Cerebellar nuclear complex (tissue), 1 donor: ENCODE measurements at places on chromosomes 13 and 19.

DNA sequence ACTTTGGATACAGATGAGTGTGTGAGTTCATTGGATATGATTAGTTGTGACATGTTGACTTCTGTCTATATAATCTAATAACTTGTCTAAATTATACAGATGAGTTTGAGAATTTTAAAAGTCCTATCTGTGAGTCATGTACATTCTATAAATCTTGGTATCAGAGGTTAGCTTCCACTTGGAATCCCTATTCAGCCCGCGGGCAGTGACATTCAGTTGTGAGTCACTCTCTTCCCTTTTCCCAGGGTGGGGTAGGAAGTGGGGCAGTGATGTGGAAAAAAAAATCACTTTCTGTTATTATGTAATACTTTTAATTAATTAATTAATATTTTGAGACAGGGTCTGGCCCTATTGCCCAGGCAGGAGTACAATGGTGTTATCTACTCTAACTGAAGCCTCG, 33.0 kb upstream of the ZNF808 start:
- no peak for DNase-seq

- no peak for DNase-seq
Measured at GRCh38 chr19:1288833-1289685, 3.4 kb downstream of the EFNA2 start.

- no peak for DNase-seq
Measured at GRCh38 chr13:48687249-48687648, 33.5 kb downstream of the CYSLTR2 start.

DNA sequence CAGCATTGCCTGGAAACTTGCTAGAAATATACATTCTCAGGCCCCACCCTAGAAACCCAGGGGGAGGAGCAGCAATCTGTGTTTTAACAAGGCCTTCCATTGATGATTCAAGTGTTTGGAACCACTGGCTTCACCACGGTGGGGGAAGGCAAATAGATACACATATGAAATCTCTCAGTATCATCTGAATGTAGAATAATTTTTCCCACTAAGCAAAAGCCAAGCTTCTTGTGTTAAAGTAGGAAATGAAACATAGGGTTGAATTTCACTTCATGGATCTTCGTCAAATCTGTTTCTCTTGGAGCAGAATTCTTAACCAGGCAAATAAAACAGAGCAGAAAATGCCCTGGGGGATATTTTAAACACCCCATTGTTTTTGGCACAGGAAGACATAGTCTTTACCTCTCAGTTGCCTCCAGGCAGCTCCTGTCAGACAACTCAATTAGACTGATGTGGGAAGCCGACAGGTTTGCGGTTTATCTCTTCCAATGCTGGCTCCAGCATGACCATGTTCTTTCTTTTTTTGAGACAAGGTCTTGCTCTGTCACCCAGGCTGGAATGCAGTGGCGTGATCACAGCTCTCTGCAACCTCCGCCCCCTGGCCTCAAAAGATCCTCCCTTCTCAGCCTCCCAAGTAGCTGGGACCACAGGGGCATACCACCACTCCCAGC, 213.0 kb downstream of the FOXO1 start:
- no peak for DNase-seq

DNA sequence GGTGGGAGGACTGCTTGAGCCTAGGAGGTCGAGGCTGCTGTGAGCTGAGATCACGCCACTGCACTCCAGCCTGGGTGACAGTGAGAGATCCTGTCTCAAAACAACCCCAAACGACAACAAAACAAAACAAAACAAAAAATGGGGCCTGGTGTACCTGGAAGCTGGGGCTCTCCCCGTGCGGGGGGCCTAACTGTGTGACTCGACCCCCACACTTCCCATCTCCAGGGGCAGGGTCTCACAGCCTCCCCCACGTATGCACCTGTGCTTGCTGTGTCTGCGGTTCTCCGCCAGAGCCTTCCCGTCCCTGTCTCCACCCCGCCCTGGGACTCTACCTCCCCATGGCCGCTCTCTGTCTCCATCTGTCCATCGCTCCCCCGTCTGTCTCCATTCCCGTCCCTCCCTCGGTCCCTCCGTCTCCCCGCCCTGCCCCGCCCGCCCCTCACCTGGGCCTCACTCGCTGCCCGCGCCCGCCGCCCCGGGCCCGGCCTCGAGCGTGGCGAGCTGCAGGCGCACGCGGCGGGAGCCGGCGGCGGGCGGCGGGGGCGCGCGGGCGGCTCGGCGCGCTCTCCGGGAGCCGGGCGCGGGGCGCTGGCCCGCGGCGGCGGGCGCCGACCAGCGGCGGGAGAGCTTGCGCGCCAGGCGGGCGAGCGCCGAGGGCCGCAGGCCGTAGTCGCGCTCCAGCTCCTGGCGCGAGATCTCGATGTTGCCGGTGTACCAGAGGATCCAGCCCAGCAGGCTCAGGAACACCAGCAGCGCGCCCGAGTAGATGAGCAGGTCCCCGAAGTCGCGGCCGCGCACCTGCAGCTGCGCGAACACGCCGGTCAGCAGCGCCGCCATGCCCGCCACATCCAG, 587 bp downstream of the TMEM238 start:
- no peak for DNase-seq

DNA sequence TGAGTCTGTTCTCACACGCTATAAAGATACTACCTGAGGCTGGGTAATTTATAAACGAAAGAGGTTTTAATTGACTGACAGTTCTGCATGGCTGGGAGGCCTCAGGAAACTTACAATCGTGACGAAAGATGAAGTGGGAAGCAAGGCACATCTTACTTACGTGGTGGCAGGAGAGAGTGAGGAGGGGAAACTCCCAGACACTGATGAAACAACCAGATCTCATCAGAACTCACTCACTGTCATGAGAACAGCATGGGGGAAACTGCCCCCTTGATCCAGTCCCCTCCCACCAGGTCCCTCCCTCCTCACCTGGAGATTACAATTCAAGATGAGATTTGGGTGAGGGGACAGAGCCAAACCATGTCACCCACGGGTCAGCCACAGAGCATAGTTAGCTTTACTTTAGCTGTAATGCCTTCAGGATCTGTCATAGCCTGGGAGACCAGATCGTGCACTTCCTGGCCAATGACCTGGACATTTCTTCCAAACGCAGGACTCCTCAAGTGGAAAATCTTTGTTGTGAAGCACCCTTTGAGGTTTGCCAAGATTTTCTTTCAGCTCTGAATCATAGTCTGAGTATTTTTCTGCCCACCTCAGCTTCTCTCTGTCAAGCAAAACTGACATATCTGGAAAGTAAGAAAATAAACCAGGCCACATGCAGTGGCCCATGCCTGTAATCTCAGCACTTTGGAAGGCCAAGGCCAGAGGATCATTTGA, 25.2 kb upstream of the HIF3A start:
- no peak for DNase-seq

DNA sequence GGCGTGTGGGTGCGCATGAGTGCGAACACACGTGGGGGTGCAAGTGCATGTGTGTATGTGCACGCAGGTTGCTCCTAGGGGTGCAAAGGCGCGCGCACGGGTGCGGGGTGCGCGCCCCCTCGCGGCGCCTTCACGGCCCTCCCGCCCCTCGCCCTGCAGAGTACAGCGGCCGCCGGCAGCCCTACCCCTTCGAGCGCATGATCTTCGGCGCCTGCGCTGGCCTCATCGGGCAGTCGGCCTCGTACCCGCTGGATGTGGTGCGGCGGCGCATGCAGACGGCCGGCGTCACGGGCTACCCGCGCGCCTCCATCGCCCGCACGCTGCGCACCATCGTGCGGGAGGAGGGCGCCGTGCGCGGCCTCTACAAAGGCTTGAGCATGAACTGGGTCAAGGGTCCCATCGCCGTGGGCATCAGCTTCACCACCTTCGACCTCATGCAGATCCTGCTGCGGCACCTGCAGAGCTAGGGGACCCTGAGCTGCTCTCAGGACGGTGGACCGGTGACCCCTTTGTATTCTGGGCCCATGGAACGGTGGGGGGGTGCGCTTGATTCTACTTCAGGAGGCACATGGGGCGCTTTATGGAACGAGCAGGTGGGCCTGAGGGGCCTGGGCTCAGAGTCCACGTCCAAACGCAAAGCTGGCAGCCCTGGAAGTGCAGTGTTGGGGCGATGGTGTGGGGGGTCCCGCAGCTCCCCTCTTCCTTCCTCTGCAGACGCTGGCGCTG, 27.7 kb downstream of the TMEM161A start:
- DNase-seq: no peak

DNA sequence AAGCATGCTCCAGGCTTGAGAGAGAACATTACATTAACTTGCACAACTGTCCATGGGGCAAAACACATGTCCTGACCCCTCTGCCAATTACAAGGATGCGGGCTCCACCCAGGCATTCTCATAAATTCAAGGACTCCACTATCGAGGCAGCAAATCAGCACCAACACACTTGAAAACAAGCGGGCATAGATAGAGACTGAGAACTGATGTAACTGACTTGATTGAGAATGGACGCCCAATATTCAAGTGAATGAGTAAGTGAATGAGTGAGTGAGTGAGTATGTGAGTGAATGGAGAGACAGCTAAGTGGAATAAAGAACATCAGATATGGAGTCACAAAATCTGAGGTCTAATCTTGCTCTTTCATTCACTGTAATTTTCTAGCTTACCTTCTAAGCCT, 75.0 kb upstream of the VSTM2B start:
- DNase-seq: no peak

GRCh38 chr13:25186187-25186586, 14.1 kb upstream of the AMER2 start:
- no peak for DNase-seq

DNA sequence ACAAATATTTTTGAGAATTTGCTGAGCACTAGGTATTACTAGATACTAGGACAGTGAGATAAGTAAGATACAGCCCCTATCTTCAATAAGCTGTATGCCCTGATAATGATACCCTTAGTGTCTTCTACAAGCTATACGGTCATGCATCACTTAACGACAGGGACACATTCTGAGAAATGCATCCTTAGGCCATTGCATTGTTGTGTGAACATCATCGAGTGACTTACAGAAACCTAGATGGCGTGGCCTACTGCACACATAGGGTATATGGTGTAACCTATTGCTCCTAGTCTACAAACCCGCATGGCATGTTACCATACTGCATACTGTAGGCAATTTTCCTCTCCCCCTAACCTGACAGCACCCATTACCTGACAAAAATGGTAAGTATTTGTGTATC, 64.9 kb downstream of the LRCH1 start:
- DNase-seq: no peak

DNA sequence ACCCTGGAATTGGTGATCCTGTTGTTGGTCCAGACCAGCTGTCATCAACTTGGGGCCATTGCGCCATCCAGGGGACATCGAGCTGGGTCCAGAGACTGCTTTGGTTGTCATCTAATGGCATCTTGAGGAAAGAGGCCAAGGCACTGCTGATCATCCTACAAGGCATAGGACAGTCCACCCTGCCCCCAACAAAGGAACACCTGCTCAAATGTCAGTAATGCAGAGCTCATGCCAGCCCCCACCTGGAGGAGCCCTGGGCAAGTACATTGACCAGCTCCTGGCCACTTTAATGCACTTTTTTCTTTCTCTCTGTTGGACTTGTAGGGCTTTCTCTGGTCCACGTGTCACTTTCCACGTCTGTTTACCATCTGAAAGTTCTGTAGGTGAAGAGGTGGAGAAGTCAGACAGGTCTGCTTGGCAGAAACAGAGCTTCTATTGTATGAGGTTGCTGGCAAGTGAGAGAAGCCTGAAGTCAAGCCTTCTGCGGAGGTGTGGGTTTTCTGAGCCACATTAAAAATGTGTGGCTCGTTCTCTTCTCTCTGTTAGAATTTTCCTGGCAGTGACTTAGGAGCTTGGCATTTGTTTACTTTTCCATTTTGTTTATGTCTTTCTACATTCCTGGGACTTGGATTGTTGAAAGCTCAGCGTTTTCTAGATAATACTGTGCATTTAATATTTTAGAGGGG, 124.0 kb upstream of the RNF113B start:
- no peak for DNase-seq

DNA sequence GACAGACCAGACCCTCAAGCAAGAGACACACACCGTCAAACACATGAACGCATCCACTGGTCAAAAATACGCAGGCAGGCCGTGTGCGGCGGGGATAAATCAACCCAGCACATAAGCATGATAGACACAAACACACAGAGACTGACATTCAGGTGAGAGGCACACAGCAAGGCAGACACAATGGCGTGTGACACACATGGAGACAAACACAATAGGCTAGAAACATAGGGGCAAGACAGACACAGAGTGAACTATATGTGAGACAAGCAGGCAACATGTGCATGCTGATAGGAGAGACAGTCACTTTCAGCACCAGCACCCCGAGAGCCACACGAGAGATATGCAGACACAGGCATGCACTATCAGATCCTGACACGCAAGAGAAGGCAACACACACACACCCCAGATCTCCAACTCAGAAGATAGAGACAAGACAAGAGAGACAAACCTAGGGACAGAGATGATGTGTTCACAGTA, 6.9 kb upstream of the JUNB start:
- no peak for DNase-seq

DNA sequence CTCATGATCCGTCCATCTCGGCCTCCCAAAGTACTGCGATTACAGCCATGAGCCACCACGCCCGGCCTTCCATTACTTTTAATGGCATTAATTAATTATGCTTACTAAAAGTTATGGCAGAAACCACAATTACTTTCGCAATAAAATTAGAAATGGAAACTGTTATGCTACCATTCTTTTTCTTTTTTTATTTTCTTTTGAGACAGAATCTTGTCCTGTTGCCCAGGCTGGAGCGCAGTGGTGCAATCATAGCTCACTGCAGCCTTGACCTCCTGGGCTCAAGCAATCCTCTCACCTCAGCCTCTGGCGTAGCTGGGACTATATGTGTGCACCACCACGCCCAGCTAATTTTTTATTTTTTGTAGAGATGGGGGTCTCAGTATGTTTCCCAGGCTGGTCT, 4.6 kb upstream of the BST2 start:
- DNase-seq: no peak

GRCh38 chr19:41531438-41532311, 44.3 kb upstream of the CEACAM21 start:
- no peak for DNase-seq

GRCh38 chr19:8580710-8581281, 3.6 kb upstream of the MYO1F start:
- no peak for DNase-seq

DNA sequence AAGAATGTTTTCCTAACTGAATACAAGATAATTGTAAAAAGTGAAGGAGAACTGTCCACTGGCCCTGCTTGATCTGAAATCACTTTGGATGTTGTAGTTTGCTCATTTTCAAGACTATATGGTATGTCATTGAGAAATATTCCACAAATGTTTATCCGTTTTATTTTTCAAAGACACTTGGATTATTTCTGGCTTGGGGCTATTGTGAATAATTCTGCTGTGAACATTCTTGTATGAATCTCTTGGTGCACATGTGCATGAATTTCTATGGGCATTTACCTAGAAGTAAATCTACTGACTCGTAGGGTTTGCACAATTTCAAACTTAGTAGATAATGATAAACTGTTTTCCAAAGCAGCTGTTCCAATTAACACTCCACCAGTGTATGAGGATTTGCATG, 8.6 kb downstream of the RXFP2 start:
- DNase-seq: no peak

DNA sequence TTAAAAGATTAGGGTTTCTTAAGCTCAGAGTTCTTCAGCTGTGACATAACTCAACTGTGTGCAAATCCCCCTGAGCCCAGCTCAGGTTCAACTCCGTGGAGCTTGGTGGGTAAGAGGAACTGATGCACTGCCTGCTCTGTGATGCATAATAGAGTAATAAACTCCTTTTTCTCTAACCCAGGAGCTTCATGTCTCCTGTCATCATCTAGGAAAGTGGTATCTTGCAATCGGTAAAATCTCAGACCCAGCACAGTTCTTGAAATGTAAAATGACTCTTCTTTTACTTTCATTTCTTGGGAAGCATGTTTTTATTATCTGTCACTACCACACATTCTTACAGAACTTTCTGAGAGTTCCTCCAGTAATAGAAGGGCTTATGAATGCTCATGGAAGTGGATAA, 123.8 kb upstream of the PCDH9 start:
- DNase-seq: no peak
